Fibroblast of skin of back (primary cell): ENCODE measurements at places on chromosomes 5 and 9.
A peak's percentile ranks its signal among the peaks of the same experiment; 100 is the strongest.

GRCh38 chr5:78586251-78586650 is 62.3 kb downstream of the LHFPL2 start:
- DNase-seq, result peak; percentile 98

DNA sequence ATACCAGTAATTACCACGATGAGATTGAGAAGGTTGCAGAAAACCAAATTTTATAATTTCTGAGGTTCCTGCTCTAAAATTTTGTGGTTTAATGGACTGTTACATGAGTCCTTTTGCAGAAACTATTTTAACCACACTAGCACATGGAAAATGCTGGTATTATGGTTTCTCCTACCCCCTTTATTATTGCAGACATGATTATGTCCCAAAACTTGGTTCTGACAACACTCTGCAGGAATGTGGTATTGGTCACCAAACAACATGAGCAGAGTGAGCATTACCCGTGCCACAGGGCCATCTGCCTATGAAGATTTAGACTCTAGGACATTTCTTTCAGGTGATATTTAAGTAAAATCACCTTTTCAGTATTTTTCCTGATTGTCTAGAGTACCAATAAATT is 2.8 kb upstream of the ECM2 start:
- DNase-seq, result peak; percentile 95

- no peak for DNase-seq
Observed at GRCh38 chr9:12735665-12736064, 39.2 kb upstream of the LURAP1L start.

DNA sequence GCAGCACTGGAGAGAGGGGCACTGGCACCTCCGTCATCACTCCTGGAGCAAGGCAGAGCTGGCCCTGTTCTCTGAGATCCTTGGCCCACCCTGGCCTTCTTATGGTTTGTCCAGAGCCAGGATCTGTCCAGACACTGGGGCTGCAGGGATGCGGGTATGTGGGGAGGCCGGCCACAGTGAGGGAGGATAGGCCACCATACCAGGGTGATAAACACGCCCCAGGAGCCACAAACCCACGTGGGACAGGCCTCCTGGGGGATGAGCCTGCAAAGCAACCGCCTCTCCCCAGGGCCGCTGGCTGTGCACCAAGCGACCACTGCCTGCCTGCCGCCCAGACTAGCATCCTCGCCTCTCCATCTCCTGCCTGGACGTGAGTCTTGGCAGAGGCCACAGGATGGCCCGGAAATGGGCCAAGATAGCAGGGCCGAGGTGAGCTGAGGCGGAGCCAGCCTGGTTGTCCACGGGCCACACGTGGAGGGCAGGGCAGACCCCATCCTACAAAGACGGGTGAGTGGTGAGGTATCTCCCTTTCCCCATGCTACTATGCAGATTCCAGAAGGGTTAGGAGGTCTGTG is 4.5 kb downstream of the OBP2A start:
- DNase-seq, result no peak

- no peak for DNase-seq
Observed at GRCh38 chr5:81238460-81238859, 5.3 kb downstream of the CKMT2 start.

DNA sequence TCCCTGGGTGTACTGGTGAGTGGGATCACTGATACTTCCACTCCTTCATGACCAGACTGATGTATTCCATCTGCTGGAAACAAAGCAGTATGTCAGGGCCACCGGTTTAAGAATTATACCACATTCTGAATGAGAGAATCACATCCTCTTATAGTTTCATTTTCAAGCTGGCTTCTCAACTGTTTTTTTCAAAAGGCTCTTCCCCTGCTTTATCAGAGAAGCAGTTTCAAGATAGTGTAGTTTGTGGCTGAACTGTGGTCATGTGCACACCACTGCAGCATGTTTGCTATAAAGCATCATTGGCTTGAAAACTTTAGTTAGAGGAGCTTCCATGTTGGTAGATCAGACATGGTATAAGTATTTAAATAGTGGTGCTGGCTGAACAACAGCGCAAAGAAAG is 450.5 kb upstream of the CDH10 start:
- DNase-seq, result no peak

GRCh38 chr5:73160239-73160671 is 12.7 kb upstream of the TMEM174 start:
- DNase-seq, result no peak

DNA sequence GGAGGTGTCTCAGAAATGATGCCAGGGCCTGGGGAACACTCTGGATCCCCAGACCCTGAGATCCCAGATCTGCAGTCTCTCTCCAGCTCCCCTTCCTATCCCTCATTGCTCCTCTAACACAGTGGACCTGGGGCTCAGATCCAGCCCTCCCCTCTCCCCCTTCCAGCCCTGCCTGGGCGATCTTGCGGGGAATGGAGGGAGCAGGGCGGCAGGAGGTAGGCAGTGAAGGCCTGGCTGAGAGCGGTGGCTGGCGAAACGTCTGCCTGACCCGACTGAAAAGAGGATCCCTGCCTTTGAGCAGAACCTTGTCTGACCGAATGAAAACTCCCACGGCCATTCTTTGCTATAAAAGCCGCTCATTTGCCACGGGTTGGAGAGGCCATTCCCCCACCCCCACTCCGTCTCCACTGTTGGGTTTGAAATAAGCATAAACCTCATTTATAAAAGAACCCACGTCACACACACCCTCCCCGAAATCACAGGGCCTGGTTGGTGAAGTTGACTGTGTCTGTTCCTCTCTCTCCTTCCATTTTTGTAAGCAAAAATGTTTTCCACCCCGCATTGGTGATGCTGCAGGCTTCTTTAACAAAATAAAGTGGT is 8.8 kb downstream of the MSX2 start:
- DNase-seq, result no peak

- DNase-seq, result no peak
Observed at GRCh38 chr5:65832603-65833228, 93.7 kb upstream of the ERBIN start.

- peak; percentile 75 for DNase-seq
Observed at GRCh38 chr5:171647043-171647903, 138.3 kb upstream of the SMIM23 start.

DNA sequence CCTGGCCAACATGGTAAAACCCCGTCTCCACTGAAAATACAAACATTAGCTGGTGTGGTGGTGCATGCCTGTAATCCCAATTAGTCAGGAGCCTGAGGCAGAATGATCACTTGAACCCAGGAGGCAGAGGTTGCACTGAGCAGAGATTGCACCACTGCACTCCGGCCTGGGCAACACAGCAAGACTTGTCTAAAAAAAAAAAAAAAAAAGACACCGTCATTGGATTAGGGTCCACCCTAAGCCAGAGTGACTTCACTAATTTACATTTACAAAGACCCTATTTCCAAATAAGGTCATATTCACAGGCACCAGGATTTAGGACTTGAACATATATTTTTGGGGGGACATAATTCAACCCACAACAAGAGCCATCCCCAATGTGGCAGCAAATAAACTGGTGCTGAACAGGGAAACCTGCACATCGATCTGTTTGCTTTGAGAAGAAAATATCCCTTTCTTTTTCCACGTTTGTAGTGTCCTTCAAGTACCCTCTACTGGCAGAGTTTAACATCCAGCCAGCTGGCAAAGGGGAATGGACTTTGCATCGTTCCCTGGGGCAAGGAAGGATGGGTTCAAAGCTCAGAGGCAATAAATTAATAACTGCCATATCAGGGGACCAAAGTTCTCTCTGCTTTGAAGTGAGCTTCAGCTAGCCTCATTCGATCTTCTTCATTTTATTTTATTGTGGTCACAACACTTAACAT is 3.7 kb upstream of the DNAJC25 start:
- DNase-seq, result no peak

DNA sequence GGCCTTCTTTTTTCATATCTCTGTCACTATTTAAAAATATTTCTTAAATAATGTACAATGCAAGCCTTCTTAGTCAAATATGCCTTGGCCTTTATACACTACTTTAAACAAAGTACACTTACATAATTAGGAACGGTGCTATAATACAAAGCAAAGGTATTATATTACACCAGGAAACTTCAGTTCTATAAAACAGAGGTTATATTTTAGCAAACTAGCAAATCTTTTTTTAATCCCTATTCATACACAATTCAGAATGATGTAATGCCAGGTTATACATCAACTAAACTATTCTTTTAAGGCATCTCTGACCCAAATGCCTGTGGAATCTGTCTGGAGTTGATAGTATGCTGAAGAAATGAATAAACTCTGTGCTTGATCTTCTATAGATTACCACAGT is 10.7 kb upstream of the LURAP1L start:
- DNase-seq, result no peak

- peak; percentile 70 for DNase-seq
Observed at GRCh38 chr9:128920381-128921058, at the start of gene PHYHD1. Gene PHYHD1 (plus strand): TSS chr9:128920982. CDS start chr9:128922324, 1,342 bp downstream.

GRCh38 chr5:126883564-126884245 is 106.8 kb downstream of the LMNB1 start:
- DNase-seq, result no peak

- no peak for DNase-seq
Observed at GRCh38 chr5:95080030-95080429, 204.9 kb downstream of the MCTP1 start.

DNA sequence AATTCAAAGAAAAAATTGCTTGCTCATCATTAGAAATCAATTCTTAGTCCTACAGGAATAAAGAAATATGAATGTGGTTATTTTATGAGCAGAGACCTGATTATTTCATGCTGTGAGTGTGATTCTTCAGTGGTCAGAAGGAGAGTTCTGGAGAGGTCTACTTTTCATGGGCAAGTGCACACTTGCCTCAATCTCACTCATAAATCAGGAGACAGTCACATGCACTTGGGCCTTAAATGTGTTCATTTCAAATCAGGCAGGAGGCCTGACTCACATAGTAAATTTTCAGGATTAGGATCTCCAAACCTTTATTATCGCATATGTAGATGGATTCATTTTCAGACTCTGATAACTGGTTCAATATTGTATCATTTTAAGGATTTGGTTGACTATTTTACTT is 323.2 kb upstream of the CCNH start:
- no peak for DNase-seq

- DNase-seq, result no peak
Observed at GRCh38 chr9:4005896-4006295, 294.0 kb downstream of the GLIS3 start.

- peak; percentile 34 for DNase-seq
Observed at GRCh38 chr5:31845361-31845760, 206.4 kb downstream of the PDZD2 start.

- DNase-seq, result peak; percentile 78
Observed at GRCh38 chr5:31361234-31361633, 167.7 kb downstream of the CDH6 start.

- DNase-seq, result no peak
Observed at GRCh38 chr5:19179571-19179970, 808.4 kb downstream of the CDH18 start.

- DNase-seq, result no peak
Observed at GRCh38 chr5:163910226-163910625, 404.8 kb downstream of the MAT2B start.

DNA sequence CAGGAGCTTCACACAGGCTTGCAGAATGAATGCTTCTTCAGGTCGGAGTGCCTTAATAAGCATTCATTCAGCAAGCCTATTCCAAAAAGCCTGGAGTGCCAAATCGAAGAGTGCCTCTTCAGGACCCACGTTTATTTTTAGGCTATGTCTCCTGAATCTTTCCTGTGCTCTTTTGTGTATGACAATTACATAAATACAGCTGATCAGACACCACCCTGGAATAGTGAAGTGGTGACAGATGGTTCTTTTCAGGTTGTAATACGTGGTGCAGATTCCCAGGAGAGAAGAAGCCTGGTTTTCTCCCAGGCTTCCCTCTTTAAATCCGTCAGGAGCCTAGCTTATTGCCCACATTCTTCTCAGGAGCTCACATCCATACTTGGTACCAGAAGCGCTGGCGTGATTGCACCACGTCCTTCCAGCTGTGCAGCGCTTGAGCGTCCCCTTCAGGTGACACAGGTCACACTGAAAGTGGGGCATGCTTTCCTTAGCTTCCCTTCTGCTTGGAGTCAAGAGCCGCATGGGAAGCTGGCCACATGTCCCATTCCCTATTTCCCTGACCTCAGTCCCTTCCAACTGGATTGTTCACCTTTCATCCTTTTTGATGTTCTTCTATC is 123.1 kb downstream of the ADCY2 start:
- DNase-seq, result no peak

GRCh38 chr5:169599451-169599850 is 15.9 kb downstream of the SPDL1 start:
- DNase-seq, result peak; percentile 33

DNA sequence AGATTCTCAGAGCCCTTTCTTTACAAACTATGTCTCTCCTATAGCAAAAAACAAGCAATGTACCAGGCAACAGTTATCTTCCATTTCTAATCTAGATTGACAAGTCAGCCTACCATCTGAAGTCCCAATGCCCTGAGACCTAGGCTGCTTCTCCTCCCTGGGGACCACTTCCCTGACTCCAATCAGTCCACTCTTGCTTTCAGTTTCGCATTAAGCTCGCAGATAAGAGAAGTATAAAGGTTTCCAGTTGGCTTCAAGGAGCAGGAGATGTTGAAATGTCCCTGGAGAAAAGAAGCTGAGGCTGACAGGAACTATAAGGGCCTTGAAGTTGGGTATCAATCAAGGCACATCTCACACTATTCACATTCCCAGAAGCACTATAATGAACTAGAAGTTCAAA is 32.3 kb downstream of the ERP44 start:
- peak; percentile 20 for DNase-seq

GRCh38 chr5:66209350-66209749 is 65.2 kb downstream of the SREK1 start:
- no peak for DNase-seq

GRCh38 chr5:139808481-139809330 is 13.1 kb downstream of the PSD2 start:
- DNase-seq, result peak; percentile 47

GRCh38 chr5:5135957-5136676 is 4.0 kb upstream of the ADAMTS16 start:
- DNase-seq, result no peak

- DNase-seq, result no peak
Observed at GRCh38 chr9:96342571-96343245, 40.7 kb upstream of the HSD17B3 start.

DNA sequence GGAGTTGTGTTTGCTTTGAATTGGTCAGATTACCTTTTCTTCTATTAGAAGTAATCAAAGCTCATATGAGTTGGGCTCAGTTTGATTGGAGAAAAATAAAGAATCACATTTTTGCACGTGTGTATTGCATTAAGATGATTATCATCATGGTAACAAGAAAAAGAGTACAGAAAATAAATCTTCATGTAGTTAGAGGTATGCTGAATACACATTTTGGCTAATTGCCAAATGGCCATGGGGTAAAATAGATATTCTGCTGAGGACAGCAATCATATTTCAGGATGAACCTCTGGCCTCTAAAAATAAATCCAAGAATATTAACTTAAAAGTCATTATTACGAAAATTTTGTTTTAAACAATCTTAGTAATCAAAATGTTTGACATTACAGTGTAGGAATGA is 38.9 kb upstream of the GNAQ start:
- DNase-seq, result no peak
